NB4 (cell line): ENCODE measurements at places on chromosomes 6 and 20.
A peak's percentile ranks its signal among the peaks of the same experiment; 100 is the strongest.

DNA sequence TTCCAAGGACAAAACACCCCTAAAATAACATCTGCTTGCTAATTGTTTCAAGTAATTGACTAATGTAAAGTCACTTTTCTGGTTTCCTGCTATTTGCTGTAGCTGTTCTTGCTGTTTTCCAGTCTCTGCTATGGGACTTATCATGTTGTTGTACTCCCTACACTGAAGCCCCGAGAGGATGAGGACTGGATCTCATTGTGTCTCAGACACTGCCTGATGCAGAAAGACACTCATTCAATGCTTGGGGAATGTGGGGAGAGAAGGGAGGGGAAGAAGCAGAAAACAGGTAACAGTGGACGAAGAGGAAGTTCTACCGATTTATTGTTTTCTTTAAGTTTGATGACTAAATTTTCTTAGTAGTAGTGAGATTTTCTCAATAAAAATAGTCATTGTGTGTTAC is 79.8 kb downstream of the DOK5 start:
- DNase-seq: no peak

- DNase-seq: no peak
Measured at GRCh38 chr20:23387118-23387443, 25.1 kb downstream of the GZF1 start.

GRCh38 chr20:61387204-61387953 is 135.3 kb downstream of the CDH4 start:
- no peak for DNase-seq

GRCh38 chr6:166998256-166999144 is 697 bp upstream of the CEP43 start:
- DNase-seq: peak; percentile 52

DNA sequence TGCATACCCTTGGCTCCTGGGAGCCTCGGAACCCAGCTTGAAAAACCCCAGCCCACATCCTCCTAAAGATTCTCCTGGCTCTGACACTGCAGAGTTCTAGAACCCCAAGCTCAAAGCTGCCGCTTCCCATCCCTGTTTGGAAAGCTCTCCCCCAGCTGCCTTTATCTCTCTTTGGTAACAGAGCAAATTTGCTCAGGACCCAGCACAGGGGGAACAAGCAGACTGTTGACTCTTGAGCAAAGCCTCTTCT is 38.9 kb downstream of the HNF4A start:
- no peak for DNase-seq

- DNase-seq: peak; percentile 40
Measured at GRCh38 chr20:58640446-58640845, 10.6 kb upstream of the STX16 start.
